ENCODE measurements at places on chromosomes 7 and 10. TPM values are rescaled to one million over a fixed set of nuclear protein-coding genes. Genes with fewer than 3 reads are reported as not detected.

The SNX13 gene
- 53.3 TPM for total RNA-seq

DNA sequence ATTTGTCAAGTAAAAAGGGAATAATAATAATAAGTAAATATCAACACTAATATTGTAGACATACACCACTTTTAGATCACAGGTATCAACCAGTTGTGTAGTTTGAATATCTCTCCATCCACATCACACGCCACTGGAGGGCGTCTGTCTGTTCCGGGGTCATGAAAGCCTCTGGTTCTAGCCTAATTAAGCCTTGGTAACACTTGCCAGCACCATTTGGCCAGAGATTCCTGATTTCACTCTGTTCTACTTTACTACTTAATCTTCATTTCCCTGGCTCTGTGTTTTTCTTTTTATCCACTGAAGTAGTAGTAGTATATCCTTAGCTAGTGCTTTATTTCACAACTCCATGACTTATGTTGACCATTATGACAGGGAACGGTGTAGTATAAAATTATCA is 285.6 kb upstream of the POM121L12 start:
- H3K36me3 ChIP-seq, result no peaks in the 10 kb centered on the region
- no peaks in the 10 kb centered on the region for H3K27me3 ChIP-seq
- no peak for DNase-seq
- H3K4me1 ChIP-seq, result no peaks in the 10 kb centered on the region
- H3K27ac ChIP-seq, result no peak overlapping the region

- H3K36me3 ChIP-seq, result no peaks in the 10 kb centered on the region
- no peak overlapping the region for H3K27ac ChIP-seq
- H3K4me3 ChIP-seq, result no peak overlapping the region
- no peaks in the 10 kb centered on the region for H3K27me3 ChIP-seq
Measured at GRCh38 chr7:116135306-116135705, 75.0 kb upstream of the TES start.

DNA sequence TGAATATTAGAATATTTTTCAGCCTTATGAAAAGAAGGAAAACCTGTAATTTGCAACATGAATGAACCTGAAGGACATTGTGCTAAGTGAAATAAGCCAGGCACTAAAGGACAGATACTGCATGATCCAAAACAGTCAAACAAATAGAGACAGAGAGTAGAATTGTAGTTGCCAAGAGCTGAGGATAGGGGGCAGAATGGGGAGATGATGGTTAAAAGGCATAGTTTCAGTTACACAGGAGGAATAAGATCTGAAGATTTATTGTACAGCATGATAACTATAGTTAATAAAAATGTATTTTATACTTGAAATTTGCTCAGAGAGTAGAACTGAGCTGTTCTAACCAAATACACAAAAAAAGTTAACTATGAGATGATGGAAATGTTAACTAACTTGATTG is 149.0 kb upstream of the TMEM106B start:
- DNase-seq, result no peak
- no peaks in the 10 kb centered on the region for H3K27me3 ChIP-seq
- no peaks in the 10 kb centered on the region for H3K36me3 ChIP-seq
- no peak overlapping the region for H3K4me3 ChIP-seq

- H3K27me3 ChIP-seq, result no peaks in the 10 kb centered on the region
- DNase-seq, result peak; percentile 75
- peaks cover 13% of the 10 kb centered on the region for H3K4me1 ChIP-seq
- H3K4me3 ChIP-seq, result no peak overlapping the region
- H3K27ac ChIP-seq, result no peak overlapping the region
Measured at GRCh38 chr7:139118234-139118804, 8.8 kb upstream of the ZC3HAV1 start.

- no peak overlapping the region for H3K4me3 ChIP-seq
- H3K27me3 ChIP-seq, result no peaks in the 10 kb centered on the region
Measured at GRCh38 chr10:93980486-93980885, 13.2 kb upstream of the PLCE1 start.

DNA sequence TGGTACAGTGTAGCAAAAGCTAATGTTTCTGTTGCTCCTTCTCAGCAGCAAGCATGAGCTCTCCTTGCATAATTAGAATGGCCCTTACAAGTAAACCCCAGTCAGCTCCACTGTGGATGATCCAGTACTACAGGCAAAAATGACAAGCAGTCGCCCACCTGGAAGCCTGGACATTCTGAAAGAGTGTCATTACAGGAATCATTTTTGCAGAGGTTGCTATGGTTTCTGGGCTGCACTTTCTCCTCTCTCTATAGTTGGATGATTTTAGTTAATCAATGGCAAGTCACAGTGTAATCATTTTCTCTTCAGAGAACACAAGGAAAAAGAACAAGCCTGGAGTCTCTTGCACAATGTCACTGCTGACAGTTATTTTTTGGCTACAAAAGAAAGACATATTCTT is 102.9 kb upstream of the MYO3A start:
- no peak overlapping the region for H3K4me3 ChIP-seq
- no peaks in the 10 kb centered on the region for H3K4me1 ChIP-seq
- H3K27me3 ChIP-seq, result no peaks in the 10 kb centered on the region
- H3K27ac ChIP-seq, result no peak overlapping the region

DNA sequence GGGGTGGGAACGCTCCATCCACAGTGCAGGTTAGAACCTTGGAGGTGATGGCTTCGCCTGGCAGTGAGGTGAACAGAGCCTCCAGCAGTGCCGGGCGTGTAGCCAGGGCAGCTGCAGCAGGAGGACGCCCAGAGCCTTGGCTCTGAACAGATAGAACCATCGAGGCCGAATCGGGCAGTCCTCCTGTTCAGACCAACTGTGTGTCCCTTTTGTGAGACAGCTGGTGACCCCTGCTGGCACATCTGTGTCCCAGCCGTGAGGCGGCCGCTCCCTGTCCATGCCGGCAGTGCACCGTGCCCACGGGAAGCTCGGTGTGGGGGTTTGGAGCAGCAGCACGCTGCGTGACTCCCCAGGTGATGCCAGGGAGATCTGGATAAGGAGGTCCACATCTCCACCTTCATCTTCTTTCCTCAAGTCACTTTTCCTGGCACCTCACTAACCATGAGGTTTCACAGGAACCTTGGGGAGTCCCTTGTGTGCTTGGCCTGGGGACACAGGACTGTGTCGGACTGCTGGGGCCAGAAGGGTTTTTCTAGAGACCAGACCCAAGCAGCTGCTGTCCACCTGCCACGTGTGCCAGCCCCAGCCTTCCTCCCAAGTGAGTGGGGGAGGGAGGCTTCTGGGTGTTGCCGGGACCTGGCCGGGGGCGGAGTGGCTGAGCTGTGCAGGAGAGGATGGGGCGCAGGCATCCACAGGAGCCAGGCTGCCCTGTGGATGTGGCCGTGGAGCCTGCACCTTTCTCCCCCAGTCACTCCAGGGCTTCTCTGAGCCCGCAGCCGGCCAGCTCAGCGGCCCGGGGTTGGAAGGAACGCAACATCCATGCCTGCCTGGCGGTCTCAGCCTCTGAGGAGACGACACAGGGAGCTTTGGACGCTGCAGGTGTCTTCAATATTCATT is 69.4 kb downstream of the DNAJB6 start:
- no peak overlapping the region for H3K4me3 ChIP-seq
- no peak for DNase-seq
- H3K27me3 ChIP-seq, result no peaks in the 10 kb centered on the region
- H3K36me3 ChIP-seq, result 0 out of 2 replicates have a peak, but pooled peaks cover 5% of the 10 kb centered on the region

- H3K27ac ChIP-seq, result no peak overlapping the region
- H3K36me3 ChIP-seq, result no peaks in the 10 kb centered on the region
- no peak for DNase-seq
Measured at GRCh38 chr7:70701477-70701876, 430.5 kb upstream of the GALNT17 start.

DNA sequence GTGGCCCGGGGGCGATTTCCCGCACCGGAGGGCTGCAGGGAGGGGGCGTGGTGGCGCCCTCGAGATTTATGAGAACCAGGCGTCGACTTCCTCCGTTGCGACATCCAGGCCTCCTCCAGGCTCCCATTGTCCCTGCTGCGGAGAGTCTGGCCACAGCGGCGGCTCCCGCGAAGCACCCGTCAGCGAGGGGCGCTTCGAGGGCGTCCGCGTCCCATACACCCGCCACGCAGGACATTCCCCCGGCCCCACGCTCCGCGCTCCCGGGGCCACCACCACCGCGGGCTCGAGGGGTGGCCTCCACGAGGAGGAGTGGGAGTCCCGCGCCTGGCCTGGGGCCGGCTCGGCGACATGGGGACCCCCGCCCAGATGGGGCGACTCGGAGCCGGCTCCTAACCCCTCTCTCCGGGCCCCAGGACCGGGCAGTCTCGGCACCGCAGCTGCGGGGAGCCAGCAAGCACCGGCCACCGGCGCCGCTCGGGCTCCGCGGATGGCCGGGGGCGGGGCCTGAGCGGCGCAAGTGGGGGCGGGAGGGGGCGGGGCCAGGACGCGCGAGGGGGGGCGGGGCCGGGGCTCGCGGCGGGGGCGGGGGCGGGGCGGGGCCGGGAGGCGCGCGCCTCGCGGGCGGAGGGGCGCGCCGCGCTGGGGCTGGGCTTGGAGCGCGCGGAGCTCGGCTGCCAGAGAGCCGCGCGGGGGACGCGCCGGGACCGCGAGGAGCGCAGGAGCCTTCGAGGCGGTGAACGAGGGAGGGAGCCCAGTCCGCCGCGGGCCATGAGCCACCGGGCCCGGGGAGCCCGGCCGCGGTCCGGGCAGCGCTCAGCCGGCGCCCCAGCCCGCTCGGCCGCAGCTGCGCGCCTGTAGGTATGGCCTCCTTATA is at the start of gene SH2B2:
Gene SH2B2, plus strand, starts transcription at position 632 of the 874 bp plus-strand sequence. CDS start 13,683 bp downstream, outside the sequence.
- no peaks in the 10 kb centered on the region for H3K36me3 ChIP-seq
- no peak for DNase-seq
- H3K27me3 ChIP-seq, result no peaks in the 10 kb centered on the region
- peak within 1 kb of the TSS; percentile 64 for H3K4me3 ChIP-seq
- peak within 1 kb of the TSS; percentile 61 for H3K27ac ChIP-seq

DNA sequence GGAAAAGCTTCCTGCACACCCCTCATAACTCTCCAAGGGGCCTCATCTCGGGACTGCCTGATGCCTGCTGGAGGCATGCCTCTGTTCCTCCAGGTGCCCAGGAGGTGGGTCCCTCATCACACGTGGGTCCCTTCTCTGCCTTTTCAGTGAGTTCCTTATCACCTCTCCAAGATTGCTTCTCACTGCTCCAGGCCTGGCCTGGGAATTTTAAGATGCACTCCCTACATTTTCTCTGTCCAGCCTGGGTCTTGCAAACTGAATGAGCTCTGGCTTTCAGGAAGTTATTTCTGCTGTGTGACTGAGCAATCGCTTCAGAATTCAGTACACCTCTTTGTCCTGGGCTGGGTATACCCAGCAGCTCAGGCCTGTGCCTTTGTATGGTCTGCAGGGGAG is 43.8 kb downstream of the LRRC18 start:
- no peak overlapping the region for H3K27ac ChIP-seq
- no peak overlapping the region for H3K4me3 ChIP-seq
- no peaks in the 10 kb centered on the region for H3K4me1 ChIP-seq
- DNase-seq, result no peak

The ZNF467 gene
- 18.1 TPM for total RNA-seq

- DNase-seq, result no peak
- H3K4me1 ChIP-seq, result no peaks in the 10 kb centered on the region
- H3K4me3 ChIP-seq, result no peak overlapping the region
- H3K27me3 ChIP-seq, result peaks cover 3% of the 10 kb centered on the region
Measured at GRCh38 chr7:38102507-38102906, 75.5 kb upstream of the STARD3NL start.

DNA sequence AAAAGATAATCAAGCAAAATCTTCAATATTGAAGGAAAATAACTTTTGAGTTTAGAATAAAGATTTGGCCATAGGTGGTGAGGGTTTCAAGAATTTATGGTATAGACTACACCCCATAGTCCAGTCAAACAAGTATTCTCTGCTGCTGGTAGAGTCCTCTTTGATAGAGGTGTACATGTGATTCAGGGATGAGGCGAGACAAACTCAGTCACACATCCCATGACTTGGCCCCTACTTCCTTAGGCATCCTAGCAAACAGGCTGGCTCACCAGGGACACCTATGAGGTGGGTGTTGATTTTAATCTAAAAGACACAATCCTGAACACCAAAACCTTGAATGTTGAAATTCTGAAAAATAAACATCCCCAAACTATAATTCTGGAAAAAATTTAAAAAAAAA is 78.1 kb upstream of the SLC25A13 start:
- H3K4me3 ChIP-seq, result no peak overlapping the region
- H3K27ac ChIP-seq, result no peak overlapping the region
- no peaks in the 10 kb centered on the region for H3K4me1 ChIP-seq
- no peaks in the 10 kb centered on the region for H3K27me3 ChIP-seq

- no peak overlapping the region for H3K27ac ChIP-seq
- no peaks in the 10 kb centered on the region for H3K36me3 ChIP-seq
- no peaks in the 10 kb centered on the region for H3K27me3 ChIP-seq
- H3K4me3 ChIP-seq, result no peak overlapping the region
- DNase-seq, result no peak
Measured at GRCh38 chr7:69217516-69218350, 380.5 kb upstream of the AUTS2 start.

The ANKRD2 gene
- 0.98 TPM for total RNA-seq

The CNNM2 gene
- total RNA-seq, result 27.1 TPM

The CTTNBP2 gene
- 1.0 TPM for total RNA-seq

- no peaks in the 10 kb centered on the region for H3K27me3 ChIP-seq
- no peak overlapping the region for H3K27ac ChIP-seq
- no peak overlapping the region for H3K4me3 ChIP-seq
- no peaks in the 10 kb centered on the region for H3K36me3 ChIP-seq
- DNase-seq, result no peak
- no peaks in the 10 kb centered on the region for H3K4me1 ChIP-seq
Measured at GRCh38 chr10:46297406-46298204, 10.8 kb downstream of the ANTXRL start.
